ENCODE measurements at places on chromosomes 1 and 21. TPM values are rescaled to one million over a fixed set of nuclear protein-coding genes. Genes with fewer than 3 reads are reported as not detected.

DNA sequence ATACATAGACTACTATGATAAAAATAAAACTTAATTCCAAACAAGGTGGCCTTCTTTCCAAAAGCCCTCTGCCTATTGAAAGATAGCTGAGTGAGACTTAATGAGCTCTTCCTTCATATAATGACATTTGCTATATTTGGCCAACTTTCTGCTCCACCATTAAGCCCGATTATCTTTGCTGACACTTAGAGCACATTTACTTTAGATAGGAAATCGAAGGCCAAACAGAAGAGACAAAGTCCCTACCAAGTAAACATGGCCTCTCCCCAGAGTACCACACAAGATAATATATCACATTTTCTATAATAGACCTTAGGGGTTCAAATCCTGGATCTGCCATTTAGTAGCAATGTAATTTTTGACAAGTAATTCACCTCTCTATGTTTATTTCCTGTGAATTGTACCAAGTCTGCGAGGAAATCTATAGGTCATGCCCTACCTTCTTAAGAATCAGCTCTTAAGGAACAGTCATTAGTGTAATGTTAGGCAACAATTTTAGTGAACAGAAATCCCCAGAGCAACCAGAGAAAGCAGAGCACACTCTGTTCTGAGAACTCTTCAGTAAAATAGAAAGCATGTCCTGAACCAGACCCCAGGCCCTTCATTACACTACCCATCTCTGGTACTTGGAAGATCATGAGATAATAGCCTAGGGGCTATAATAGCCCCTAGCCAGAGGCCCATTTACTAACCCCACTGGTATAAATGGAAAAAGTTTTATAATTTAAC lies 17.3 kb upstream of the COA6 start:
- H3K4me3 ChIP-seq: peak overlapping the region; percentile 73
- no peaks in the 10 kb centered on the region for H3K36me3 ChIP-seq
- no peaks in the 10 kb centered on the region for H3K4me1 ChIP-seq
- DNase-seq: no peak
- H3K27me3 ChIP-seq: no peaks in the 10 kb centered on the region

GRCh38 chr1:160082926-160083325 lies 1.6 kb downstream of the KCNJ9 start:
- H3K27ac ChIP-seq: no peak overlapping the region
- DNase-seq: no peak
- peaks cover 14% of the 10 kb centered on the region for H3K27me3 ChIP-seq
- no peaks in the 10 kb centered on the region for H3K36me3 ChIP-seq

The RNU1-1 gene
- total RNA-seq: 8,605 TPM

- no peak overlapping the region for H3K27ac ChIP-seq
- H3K36me3 ChIP-seq: no peaks in the 10 kb centered on the region
- no peaks in the 10 kb centered on the region for H3K4me1 ChIP-seq
Observed at GRCh38 chr21:44738621-44739020, 27.2 kb upstream of the TSPEAR start.

DNA sequence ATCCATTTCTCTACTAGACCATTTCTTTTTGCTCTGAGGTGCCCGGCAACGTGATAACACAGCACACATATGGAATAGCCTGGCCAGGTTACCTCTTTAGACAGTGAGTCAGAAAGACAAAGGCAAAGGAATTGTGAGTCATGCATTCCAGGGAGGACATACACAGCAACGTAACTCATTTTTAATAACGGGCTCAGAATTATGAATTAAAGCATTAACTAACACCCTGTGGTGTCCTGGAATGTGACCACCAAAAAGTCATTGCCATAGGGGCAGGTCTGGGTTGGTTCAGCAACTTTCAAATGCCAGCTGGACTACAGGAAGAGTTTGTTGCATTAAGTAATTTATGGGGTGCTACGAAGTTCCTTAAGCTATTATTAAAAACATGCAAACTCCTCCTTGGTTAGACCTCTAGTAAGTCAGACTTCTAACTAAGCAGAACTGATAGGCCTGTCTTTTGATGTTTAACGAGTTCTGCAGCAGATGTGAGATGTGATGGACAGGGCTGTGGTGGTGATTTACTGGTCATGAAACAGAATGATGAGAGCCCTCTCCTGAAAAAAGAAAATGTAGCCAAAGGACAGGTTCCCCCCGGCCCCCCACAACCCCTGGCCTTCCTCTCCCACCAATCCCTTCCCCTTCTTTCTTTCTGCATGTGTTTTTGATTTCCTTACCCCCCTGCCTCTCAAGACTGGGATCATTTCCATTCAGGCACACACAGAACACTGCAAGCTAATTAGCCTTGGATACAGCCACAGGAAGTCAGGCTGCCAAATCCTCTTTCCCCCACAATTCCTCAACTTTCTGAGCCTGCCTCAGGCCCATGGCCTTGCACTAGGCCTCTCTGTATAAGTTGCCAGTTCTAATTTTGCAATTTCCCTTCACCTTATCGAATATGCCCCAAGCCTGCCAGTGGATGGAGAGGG lies 88.9 kb upstream of the HAO2 start:
- no peak overlapping the region for H3K27ac ChIP-seq
- no peak for DNase-seq
- no peaks in the 10 kb centered on the region for H3K36me3 ChIP-seq
- no peaks in the 10 kb centered on the region for H3K4me1 ChIP-seq
- H3K4me3 ChIP-seq: no peak overlapping the region

GRCh38 chr1:25174363-25174729 lies 58.0 kb downstream of the SYF2 start:
- no peak overlapping the region for H3K27ac ChIP-seq
- no peaks in the 10 kb centered on the region for H3K27me3 ChIP-seq
- H3K36me3 ChIP-seq: no peaks in the 10 kb centered on the region

GRCh38 chr1:180997843-180998504 lies 24.7 kb downstream of the STX6 start:
- H3K36me3 ChIP-seq: peaks cover 8% of the 10 kb centered on the region
- no peak for DNase-seq
- no peaks in the 10 kb centered on the region for H3K27me3 ChIP-seq
- H3K27ac ChIP-seq: no peak overlapping the region

DNA sequence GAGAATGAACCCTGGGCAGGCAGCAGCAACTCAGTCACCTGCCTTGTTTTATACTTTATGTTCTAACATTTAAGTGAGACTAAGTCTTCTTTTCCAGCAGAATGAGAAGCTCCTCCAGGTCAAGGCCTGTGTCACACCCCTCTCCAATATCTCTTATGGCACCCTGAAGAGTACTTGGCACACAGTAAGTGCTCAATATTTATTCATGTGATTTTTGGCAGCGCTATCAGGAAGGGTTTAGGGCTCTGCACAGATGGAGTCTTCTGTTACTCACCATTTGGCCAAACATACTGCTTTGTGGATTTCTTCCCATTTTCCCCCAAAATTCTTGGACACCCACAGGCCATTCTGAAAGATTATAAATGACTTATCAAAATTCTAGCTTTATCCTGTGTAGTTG lies 43.8 kb upstream of the MYBPHL start:
- no peak for DNase-seq
- H3K27me3 ChIP-seq: no peaks in the 10 kb centered on the region
- H3K4me1 ChIP-seq: no peaks in the 10 kb centered on the region

The ENAH gene
- 42.3 TPM for total RNA-seq

The TNNT2 gene
- 2.1 TPM for total RNA-seq

The NBPF4 gene
- not detected for total RNA-seq

DNA sequence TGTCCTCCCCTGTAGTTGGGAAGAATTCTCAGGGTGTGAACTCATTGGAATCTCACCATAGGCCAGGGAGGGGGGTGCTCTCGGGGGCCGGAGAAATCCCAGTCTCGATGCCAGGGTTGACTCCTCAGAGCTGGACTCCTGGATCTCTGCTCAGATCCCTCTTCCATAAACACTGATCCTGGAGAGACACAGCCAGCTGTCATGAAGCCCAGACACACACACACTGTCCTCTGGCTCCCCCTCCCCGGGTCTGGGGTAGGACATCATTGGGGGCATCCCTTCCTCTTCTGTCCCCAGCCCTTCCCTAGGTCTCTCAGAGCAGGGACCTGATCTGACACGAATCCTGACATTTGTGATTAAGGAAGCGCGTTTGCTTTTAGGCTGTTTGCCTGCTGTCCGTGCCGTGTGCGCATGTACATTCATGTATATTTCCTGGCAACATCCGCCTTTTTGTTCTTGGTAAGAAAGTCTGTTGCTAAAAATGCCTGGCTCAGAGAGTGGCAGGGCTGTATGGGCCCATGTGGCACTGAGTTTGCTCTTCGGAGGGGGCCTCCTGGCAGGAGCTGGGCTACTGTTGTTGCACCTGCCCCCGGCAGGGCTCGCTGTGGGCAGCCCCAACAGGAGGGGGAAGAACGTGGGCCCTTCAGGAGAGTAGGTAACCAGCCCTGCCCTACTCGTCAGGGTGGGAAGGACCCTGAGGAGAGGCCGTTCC lies 45.4 kb upstream of the SELENON start:
- H3K27me3 ChIP-seq: no peaks in the 10 kb centered on the region
- no peak overlapping the region for H3K4me3 ChIP-seq
- H3K27ac ChIP-seq: no peak overlapping the region
- DNase-seq: no peak
- H3K36me3 ChIP-seq: no peaks in the 10 kb centered on the region

GRCh38 chr1:200279810-200280411 lies 129.9 kb downstream of the ZNF281 start:
- no peaks in the 10 kb centered on the region for H3K36me3 ChIP-seq
- no peaks in the 10 kb centered on the region for H3K4me1 ChIP-seq
- no peak overlapping the region for H3K27ac ChIP-seq

The WNT3A gene
- not detected for total RNA-seq

DNA sequence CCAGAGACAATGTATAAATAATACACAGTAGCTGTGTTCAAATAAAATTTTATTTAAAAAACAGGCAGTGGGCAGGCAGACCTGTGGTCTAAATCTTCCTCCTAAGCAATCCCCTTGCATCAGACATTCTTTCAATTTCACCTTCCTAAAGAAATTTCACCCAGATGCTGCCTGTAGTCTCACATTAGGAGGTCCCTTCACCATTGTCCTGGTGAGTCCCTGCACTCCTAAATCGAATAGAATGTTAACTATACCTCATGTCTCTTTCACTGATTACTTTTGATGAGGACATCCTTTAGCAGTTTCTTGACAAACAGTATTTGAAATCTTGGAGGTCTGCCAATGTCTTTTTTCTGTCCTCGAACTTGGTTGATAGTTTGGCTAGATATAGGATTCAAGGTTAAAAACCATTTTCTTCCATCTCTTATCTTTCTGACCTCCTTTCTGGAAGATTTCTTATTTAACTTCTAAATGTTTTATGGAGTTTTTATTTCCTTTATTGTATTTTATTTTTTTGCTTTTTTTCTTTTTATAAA lies 77.5 kb downstream of the LPGAT1 start:
- H3K4me1 ChIP-seq: no peaks in the 10 kb centered on the region
- H3K27ac ChIP-seq: no peak overlapping the region
- no peak overlapping the region for H3K4me3 ChIP-seq
- no peaks in the 10 kb centered on the region for H3K27me3 ChIP-seq

DNA sequence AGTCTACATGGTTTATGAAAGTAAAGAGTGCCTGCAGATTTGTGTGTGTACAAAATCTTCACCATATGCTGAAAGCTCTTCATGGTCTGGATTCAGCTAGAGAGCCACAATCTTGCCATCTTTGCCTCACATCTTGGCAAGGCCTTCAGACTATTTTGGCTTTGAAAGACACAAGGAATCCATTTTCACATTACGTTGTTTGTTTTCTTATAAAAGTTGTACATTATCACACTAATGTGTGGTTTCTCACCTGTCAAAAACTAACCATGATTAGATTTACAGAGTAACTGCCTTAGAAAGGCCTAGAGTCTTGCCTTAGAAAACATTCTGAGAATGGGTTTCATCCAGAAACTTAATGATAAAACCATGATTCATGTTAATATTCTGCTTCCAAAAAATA lies 494.6 kb downstream of the NEGR1 start:
- H3K4me1 ChIP-seq: peaks cover 2% of the 10 kb centered on the region
- no peaks in the 10 kb centered on the region for H3K36me3 ChIP-seq
- no peak overlapping the region for H3K27ac ChIP-seq
- no peak overlapping the region for H3K4me3 ChIP-seq
- no peak for DNase-seq

Data from kidney (tissue), 22 donors.